ENCODE measurements at places on chromosomes 1 and 21.
A peak's percentile ranks its signal among the peaks of the same experiment; 100 is the strongest.

- no peak for DNase-seq
Measured at GRCh38 chr1:205777994-205778393, 2.7 kb upstream of the RAB29 start.

- no peak for DNase-seq
Measured at GRCh38 chr1:220529521-220530020, 1.6 kb downstream of the MARK1 start.

DNA sequence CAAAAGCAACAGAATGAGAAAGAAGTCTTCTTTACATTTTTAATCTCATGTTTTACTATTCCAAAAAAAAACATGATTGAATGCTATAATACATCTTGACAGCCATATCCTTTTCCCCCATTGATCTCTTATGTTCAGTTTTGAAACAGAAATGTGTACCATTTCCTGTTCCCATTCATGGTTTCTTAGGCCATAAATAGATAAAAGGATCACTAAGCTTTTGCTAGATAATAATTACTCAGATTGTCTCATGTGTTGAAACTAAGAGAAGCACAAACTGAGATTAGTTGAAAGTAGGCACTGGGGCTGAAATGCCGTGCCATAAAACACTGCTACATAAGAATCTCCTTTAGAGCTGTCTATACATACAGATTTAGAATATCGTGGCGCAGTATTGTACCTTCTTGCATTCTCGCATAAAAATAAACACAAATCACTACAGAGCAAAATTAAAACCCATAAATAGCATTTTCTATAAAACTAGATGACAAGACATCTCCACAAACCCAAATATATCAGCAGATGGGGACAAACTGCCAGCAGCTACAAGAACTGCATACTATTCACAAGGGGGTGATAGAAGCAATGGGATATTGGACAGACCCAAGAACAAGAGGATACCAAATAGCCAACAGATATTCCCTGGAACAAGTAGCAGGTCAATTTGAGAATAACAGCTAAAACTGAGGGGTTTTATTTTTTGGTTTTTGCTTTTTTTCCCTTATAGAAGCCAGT, 405.3 kb upstream of the PRMT6 start:
- no peak for DNase-seq

DNA sequence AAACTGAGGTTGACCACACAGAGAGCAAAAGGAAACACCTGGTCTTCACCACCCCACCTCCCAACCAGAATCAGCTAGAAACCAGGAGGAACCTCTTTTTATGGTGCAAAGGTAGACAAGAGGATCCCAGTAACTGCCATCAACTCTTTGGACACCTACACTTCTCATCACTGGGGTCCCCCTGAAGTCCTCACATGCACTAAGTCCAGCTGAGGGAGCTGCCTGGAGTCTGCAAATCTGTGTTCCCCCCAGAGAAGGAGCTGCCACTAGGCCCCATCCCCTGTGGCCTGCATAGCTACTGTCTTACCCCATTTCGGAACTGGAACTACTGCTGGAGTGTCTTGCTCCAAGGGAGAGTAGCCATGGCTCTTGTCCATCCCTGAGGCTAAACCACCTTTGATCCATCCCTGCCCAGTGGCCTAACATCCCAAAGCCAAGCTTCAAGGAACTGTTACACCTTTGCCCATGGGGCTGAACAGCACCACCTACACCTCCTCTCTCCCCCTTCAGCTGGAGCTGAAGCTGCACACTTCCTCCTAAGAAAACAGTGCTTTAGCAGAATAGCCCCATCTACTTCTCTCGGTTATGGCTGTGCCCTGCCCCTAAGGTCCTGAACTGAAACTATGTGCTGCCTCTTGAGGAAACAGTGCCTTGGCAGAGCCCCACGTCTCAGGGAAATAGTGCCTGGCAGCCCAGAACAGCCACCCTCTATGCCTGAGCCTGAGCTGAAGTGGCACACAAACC, 85.4 kb upstream of the CD53 start:
- DNase-seq, result no peak

DNA sequence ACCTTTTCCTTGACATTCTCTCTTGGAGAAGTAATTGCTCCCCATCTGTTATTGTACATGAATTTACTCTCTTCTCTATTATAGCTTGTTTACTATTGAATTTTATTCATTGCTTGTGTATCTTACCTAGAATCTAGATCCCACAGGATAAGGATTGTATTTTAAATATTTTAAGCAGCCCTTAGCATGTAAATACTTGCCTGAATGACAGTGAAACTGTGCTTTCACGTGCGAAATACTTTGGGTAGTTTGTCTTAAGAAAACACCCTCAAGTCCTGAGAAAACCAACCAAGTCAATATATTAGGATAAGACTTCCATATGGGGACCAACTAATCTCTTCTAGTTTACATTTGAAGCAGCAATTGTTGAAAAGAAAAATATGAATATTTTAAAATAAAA, 15.3 kb downstream of the ARPC5 start:
- DNase-seq, result no peak

DNA sequence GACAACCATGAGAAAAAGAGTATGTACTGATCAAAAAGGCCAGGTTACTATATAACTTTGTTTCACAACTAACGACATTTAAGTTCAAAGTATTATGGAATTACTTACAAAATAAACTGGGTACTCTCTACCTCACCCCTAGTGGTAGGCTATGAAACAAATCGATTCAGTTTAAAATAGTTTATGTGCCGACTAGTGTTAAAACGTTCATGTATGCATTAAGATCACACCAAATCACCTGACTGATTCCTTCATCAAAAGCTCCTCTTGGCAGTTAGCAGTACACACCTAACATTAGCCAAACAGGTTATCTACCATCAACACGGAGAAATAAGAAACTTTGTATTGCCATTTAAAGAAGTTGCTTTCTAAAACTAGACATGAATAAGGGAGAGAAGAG, 137.1 kb downstream of the AKT3 start:
- DNase-seq, result peak; percentile 60

DNA sequence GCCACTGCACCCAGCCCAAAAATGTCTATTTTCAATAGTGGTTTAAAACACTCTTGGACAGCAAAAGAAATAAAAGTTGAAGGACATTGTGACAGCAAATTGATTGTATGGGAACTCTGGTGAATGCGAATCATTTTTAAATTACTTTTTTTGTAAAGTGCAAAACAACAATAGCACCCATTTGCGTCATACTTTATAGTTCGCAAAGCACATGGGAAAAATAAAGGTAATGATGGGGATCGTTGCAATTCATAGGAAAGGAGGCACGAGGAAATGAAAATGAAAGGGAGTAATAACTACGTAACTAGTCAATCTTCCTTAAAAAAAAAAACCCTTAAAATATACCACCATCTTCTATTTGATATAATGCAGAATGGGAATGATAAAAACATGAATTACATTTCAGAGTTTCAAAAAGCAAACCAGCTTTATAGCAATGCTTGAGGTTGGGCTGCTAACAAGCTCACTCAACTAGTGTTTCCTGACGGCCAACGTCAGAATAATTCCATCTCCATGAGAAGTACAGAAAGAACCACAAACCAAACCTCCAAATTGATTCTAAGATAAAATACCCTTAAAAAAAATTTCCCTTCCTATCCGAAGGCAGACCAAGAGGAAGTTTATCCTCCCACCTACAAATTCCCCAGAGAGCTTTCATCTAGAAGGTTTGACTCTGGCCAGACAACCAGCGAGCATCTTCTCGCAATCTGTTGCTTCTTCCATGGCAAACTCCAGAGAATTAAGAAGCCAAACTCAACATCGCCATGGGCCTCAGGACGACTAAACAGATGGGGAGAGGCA, at the start of gene EDARADD:
EDARADD (plus strand) TSS at position 606 of the 801 bp plus-strand sequence; CDS start at position 765, 159 bp downstream.
- no peak for DNase-seq

GRCh38 chr1:68174738-68175113, 57.6 kb downstream of the WLS start:
- no peak for DNase-seq

DNA sequence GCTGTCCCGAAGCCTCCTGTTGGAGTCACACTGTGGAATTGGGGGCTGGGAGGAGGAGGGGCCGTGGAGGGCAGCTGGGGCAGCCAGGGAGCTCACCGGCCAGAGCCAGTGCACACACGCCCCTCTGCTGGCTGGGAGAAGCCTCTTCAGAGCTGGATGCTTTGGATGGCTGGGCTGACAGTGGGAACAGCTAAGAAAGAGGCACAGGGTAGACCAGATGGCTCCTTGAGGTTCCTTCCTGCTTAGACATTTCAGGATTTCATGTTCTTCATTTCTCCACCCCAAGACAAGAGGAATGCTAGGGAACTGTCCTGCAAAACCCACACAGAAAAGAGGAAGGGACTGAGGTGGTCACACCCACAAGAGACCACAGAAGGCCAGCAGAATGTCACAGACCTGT, 254.8 kb upstream of the VAMP3 start:
- no peak for DNase-seq

DNA sequence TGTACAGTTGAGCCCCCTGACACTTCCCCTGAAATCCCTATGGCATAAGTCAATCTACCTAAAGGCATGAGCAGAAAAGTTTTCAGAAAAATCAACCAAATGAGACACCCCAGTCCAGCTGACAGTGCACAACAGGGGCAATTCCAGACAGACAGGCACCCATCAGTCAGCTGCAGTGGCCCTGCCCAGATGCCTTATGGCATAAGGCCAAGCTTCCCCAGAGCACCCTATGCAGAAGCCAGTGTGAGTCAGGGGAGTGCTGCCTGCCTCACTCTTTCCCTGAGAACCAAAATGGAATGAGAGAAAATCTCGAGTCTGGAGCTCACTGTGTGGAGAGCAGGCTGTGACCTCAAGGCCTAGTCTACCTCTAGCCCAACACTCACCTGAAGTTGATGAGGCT, 38.1 kb downstream of the MRAP start:
- DNase-seq, result no peak

DNA sequence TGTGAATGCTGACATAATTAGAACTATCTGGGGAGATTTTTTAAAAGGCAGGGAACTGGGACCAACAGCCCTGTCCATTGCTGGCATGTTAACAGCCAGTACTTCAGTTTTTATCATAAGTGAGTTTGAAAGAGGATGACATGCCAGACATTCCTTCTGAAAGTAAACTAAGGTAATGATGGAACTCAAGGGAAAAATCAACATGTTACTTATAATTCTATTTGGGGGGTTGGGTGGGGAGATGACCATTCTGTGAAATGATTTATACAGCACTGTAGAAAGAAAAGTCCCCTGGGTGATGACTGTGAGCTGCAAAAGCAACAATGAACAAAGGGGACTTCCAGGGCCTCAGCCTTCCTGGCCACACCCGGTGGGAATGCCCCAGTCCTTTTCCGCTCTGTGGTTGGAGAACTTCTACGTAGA, 5.4 kb upstream of the LAMC2 start:
- no peak for DNase-seq

DNA sequence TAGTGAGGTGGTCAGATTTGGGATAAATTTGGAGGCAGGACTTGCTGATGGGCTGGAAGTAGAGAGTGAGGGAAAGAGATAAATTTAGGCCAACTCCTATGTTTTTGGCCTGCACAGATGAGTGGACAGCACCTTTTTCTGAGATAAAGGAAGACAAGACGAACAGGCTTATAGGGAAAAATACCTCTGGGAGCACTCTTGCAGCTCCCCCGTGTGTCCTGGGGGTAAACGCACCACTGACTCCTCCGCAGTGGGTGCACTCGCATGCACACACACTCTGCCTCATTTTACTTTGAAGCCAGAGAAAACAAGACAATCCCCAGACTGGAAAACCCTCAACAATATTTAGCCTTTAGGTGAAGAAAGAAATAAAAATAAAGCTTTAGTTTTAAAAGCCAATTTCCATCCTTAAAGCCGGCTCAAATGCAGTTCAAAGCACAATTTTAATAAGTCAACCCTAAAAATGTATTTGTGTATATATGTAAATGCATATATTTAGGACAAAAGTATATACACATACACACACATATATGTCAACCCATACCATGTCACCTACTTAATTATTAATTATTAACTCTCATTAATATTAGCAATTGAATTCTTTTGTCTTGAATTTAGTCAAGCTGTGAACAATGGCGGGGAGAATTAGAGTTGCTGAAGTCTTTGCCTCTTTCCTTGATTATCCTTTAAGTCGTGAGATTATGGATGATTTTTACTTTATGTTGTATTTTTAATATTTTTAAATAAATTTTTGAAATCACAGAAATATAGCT, 341.8 kb downstream of the ZNF326 start:
- DNase-seq, result no peak

DNA sequence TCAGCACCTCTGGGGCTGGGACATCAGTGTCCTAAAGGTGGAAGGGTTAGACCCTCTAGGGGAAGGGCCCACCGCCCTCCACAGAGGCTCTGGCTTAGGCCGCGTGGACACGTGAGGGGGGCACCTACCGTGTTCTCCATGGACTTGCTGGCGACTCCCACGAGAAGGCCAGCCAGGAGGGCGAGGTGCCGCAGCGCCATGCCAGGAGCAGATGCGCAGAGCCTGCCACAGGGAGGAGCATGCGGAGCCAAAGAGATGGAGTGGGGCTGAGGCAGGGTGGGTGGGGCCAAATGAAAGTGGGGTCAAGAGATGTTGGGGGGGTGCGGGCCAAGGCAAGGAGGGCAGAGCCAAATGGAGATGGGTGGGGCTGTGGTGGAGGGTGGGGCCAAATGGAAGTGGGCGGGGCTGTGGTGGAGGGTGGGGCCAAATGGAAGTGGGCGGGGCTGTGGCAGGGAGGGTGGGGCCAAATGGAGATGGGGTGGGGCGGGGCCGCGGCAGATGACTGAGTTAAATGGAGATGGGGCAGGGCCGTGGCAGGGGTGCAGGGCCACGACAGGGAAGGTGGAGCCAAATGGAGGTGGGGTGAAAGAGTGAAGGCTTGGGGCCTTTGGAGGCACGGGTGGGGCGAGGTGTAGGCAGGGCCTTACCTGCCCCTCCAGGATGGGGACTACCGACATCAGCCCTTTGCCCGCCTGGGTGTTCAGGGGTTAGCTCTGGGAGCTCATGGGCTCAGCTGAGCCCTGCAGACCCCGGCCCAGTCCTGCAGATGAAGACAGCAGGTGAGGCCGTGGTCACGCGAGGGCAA, 17.4 kb upstream of the RNF223 start:
- no peak for DNase-seq

GRCh38 chr1:72051538-72051937, 230.8 kb downstream of the NEGR1 start:
- no peak for DNase-seq

- DNase-seq, result no peak
Measured at GRCh38 chr1:116476321-116476720, 94.5 kb downstream of the CD58 start.

GRCh38 chr1:161193561-161194235, 5.2 kb downstream of the ADAMTS4 start:
- no peak for DNase-seq
